ENCODE measurements at places on chromosomes 5 and 9.

GRCh38 chr5:5374009-5374715, 48.3 kb upstream of the ICE1 start:
- no peak for DNase-seq

DNA sequence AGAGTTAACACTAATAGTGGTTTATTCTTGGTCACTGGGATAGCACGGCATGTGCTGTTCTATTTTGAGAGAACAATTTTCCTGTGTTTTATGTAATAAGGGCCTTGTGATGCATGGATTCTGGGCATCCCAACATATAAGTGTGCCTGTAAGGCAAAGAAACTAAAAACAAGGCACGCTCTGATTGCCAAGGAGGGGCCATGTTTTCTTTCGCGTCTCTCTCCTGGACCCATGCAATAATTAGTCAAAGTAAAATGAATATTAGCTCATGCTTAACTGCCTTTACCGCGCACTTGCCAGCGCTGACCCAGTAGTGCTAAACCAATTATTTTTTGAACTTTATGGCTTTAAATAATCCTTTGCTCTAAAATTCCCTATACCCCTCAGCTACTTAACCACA, 140.9 kb downstream of the PSAT1 start:
- peak; percentile 17 for DNase-seq

- no peak for DNase-seq
Measured at GRCh38 chr9:135664266-135664665, 1.2 kb downstream of the LCN9 start.

GRCh38 chr9:90038763-90039162, 434.0 kb downstream of the GADD45G start:
- no peak for DNase-seq

Measured in WERI-Rb-1 (cell line).